ENCODE measurements at places on chromosomes 1 and 21.

GRCh38 chr1:175297291-175297690 lies 104.7 kb upstream of the KIAA0040 start:
- DNase-seq = peak; percentile 42

- no peak for DNase-seq
Observed at GRCh38 chr21:44697811-44698734, 1.1 kb downstream of the KRTAP10-12 start.

GRCh38 chr1:225156254-225156653 lies 226.8 kb downstream of the DNAH14 start:
- no peak for DNase-seq

DNA sequence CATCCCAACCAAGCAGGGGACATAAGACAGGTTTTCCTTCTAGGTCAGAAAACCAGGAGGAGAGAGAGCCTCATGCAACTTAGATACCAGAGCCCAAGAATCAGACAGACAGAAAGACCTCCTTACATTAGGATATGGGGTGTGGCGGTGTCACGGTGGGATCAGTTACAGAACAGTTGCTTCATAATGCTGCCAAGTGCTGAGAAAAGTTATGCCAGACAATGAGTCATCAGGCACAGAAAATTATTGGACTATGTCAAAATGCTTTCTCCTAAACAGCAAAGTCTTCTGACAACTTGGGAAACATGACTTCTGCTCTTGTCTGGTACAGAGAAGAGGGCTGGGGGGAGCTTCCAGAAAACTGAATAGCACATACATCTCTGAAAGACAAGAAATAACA lies 1120.2 kb upstream of the TMPRSS15 start:
- no peak for DNase-seq

DNA sequence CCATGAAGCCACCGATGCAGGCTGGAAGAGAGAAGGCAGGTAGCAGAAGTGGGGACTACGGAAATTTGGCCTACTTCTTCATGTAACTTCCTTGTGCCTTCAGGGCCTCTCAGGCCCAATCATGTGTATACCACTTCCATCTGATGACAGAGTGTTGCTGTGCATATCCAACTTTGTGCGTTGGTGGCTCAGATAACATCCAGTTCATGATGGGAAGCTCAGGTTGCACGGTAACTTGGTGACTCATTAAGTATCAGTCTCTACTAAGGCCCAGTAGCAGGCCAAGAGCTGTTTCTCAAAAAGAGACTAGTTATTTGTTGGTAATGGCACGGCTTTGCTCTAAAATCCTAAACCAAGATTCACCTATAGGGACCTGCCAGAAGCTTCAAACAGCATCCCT lies 117.6 kb downstream of the LTN1 start:
- no peak for DNase-seq

GRCh38 chr1:48898894-48899293 lies 122.2 kb upstream of the BEND5 start:
- no peak for DNase-seq

DNA sequence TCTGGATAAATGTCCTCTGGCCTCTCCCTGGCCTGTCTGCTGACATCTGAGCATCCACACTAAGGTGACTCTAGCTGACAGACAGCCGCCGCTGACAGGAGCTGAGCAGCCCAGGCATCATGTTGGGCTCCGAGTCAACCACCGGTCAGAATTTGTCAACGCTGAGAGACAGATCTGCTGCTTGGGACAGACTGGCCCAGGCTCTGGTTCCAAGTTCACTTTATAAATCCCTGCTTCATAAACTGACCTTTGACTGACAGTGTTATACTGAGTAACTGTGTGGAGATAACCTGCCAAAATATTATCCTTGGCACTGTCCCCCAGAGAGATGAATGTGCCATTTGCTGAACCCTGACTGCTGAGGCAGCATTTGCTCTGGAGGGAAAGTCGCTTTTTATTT lies 616.7 kb downstream of the NPHP4 start:
- no peak for DNase-seq

DNA sequence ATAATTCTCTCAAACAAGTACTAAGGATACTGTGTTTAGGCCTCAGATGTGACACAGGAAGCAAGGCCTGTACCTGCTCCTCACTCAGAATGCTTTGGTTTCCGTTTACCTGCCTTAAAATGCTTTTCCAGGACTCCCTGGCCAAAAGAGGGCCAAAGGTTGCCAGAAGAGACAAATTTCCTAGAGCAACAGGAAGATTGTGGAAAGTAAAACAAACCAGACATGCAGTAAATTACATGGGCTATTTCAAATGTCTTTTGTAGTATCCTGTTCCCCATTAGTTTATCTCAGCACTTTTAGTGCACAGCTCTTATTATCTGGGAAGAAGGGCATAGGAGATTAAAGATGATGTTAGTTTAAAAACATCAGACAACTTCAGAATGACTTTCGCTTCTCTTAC lies 280.0 kb downstream of the NFIA start:
- no peak for DNase-seq

- no peak for DNase-seq
Observed at GRCh38 chr1:205466595-205467220, 10.9 kb upstream of the BLACAT1 start.

GRCh38 chr1:203461717-203462116 lies 13.9 kb upstream of the PRELP start:
- no peak for DNase-seq

DNA sequence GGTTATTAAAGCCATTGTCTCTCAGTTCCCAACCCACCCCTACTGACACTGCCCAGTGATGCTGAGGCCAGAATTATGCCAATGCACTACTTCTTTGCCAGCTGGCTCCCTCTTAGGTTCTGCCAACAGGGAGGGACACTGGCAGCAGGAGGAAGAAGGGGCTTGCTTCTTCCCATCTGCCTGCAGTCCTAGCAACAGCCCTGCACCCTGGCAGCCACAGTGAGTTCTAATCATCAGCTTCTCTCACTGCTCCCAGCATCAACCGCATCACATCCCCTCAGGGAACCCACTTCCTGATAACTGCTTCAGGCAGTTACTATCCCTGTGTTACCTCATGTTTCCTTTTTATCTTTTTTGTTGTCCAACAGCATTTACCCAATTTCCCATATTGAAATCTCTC lies 86.2 kb downstream of the UBR4 start:
- peak; percentile 47 for DNase-seq

GRCh38 chr1:81391125-81391828 lies 409.5 kb upstream of the ADGRL2 start:
- no peak for DNase-seq

GRCh38 chr1:157154291-157154690 lies 16.1 kb upstream of the ETV3 start:
- no peak for DNase-seq

GRCh38 chr1:246564839-246565750 lies 966 bp downstream of the TFB2M start:
- no peak for DNase-seq

DNA sequence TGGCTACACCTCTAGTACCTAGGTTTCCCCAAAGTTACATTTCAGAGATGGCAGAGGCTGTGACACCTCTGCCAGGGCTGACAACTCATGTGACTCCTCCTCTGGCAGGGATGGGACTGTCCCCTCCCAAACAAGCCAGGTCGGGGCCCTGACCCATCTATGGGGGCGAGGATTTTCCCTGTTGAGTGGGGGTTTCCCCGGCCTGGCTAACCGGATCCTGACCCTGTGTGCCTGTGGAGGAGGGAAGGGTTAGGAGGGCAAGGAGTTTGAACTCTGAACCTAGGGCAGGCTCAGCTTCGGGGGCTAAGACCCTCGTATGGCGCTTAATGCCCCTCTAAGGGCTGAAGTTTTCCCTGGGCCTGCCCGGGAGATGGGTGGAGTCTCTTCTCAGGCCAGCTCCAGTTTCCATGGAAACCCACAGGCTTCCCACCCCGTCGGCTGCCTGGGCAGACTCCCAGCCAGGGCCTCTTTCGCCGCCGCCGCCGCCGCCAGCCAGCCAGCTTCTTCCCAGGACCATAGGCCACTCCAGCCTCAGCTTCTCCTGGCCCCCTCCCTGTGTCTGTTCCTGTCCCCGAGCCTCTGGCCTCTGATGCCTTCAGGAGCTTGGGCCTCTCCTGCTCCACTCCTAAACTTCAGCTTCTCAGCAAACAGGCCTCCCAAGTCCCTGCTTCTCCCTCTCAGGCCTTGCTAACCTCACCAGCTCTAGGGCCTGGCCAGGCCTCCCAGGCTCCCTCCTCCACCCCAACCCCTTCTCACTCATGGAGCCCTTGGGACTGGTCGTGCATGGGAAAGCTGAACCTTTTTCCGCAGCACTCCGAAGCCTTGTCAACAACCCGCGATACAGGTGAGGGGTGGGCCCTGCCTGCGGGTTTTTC lies at the start of gene BTBD19:
BTBD19 (plus strand) TSS at position 461 of the 875 bp plus-strand sequence; CDS start at position 759, 298 bp downstream.
- peak; percentile 84 for DNase-seq

- DNase-seq = peak; percentile 95
Observed at GRCh38 chr1:198681831-198682759, 43.3 kb downstream of the PTPRC start.

DNA sequence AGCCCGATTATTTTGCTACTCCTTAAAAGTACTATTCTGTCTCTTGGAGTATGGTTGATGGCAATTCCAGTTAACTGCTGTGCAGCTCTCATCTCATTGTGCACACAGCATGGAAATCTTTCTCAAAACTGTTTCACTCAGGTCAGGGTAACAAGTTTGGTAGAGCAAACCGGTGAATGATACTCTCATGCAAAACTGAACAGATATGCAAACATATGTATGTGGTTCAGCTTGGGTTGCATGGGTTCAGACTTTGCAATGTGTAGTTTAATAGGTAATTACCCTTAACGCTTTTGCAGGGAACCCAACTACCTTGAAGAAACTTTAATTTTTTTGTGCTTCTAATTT lies 2.2 kb downstream of the GADD45A start:
- DNase-seq = no peak

- DNase-seq = no peak
Observed at GRCh38 chr1:40847023-40847745, 15.0 kb downstream of the CITED4 start.

GRCh38 chr21:38241029-38241740 lies 15.6 kb upstream of the KCNJ15 start:
- DNase-seq = no peak

- DNase-seq = no peak
Observed at GRCh38 chr1:159877695-159878444, 15.4 kb upstream of the VSIG8 start.

- DNase-seq = no peak
Observed at GRCh38 chr1:243267914-243268653, 12.2 kb downstream of the SDCCAG8 start.

- DNase-seq = no peak
Observed at GRCh38 chr1:111736548-111737215, 2.5 kb downstream of the INKA2 start.

DNA sequence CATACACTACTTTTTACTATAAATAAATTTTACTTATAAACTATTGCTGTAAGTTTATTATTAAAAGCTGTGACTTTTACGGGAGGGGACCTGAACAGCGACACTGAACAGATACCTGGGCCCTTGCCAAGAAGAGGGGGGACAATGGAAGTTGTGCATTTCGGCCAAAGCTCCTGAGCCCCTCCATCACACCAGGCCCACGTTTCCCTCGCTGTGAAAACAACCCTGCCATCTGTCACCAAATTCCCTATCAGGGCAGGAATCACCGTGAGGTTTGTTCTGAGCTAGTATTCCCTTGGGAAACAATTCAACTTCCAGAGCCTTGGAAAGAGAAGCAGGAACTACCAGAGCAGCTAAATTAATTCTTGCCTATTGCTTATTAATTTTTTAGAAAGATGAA lies 37.0 kb downstream of the VTCN1 start:
- DNase-seq = no peak

GRCh38 chr1:165823552-165824268 lies 3.7 kb upstream of the UCK2 start:
- DNase-seq = no peak

- DNase-seq = no peak
Observed at GRCh38 chr1:40976952-40977690, 2.4 kb upstream of the CTPS1 start.

GRCh38 chr1:205272536-205272935 lies 44.8 kb downstream of the TMCC2 start:
- no peak for DNase-seq

GRCh38 chr1:188941986-188942385 lies 1535.7 kb downstream of the BRINP3 start:
- no peak for DNase-seq

DNA sequence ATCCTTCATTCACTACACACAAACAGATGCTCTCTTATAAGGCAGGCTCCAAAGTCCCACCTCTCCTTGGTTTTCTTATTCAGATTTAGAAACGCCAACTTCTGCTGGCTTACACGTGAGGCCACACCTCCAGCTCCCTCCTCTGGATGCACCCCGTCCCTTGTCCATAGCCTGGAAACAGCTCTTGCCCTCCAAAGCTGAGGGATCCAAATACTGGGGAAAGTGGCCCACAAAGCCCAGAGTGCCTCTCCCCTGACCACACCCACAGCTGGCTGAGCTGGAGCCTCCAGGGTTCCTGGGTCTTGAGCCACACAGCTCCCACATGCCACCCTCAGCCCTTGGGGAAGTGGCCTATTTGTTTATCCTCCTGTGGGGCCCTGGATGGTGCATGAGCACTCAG lies 4.5 kb downstream of the LAD1 start:
- no peak for DNase-seq

GRCh38 chr1:13583966-13584791 lies 547 bp downstream of the PDPN start:
- DNase-seq = no peak

DNA sequence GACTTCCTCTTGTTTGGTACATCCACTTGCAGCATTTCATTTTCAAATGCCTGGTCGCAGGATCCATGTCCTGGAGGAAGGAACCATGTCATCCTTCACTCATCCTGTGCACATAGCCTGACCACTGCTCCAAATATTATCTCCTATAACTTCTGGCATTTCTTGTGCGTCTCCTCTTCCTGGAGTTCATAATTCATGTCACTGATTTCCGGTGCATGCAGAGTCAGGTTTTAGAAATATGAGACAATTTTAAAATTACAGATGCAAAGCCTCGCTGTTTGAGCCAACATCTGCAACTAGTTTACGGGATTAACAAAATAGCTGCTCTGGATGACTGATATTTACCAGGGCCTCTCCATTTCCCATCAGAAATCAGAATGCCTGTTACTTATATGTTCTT lies 268.1 kb downstream of the DNM3 start:
- no peak for DNase-seq

GRCh38 chr1:160722726-160723125 lies 11.1 kb upstream of the CD48 start:
- peak; percentile 37 for DNase-seq

DNA sequence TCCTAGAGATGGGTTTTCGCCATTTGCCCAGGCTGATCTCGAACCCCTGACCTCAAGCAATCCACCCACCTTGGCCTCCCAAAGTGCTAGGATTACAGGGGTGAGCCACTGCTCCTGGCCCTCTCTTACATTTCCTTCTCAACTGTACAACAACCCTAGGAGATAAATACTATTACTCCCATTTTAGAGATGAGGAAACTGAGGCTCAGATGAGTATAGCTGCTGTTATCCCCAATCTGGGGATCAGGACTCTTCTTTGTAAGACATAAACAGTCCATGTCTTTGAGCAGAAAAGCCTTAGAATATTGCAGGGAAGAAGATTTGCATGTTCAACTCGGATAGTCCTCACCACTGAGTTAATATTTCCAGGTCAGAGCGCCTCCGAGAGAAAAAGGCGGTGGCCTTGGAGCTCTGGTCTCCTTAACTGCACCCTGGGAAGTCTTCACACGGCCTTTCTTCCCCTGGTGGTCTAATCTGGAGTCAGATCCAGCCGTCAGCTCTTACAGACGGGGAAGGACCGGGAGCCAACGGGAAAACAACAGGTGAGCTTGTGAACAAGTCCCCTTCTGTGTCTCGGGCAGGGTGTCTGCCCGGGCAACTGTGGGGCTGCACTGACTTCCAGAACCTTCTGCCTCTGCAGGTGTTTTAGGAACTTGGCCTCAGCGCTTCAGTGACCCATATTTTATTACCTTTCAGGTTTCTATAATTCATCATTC lies 5.9 kb upstream of the OLIG1 start:
- DNase-seq = no peak

- no peak for DNase-seq
Observed at GRCh38 chr1:105072850-105073249, 1323.2 kb downstream of the AMY1C start.

Data from CD4-positive, alpha-beta T cell treated with Interleukin-10 for 1 hour (primary cell).